Mesenchymal stem cell (in vitro differentiated cells and primary cell): ENCODE measurements at places on chromosomes 1 and 21.
A peak's percentile ranks its signal among the peaks of the same experiment; 100 is the strongest.

DNA sequence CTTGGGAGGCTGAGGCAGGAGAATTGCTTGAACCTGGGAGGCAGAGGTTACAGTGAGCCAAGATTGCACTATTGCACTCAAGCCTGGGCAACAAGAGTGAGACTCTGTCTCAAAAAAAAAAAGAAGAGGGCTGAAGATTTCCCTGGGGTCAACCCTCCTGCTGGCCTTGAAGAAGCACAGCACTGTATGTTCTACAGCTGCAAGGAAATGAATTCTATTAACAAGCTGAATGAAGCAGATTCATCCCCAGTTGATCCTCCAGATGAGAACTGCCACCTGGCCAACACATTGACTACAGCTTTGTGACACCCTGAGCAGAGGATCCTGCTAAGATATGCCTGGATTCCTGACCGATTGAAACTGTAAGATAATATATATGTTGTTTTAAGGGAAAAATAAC lies 129.5 kb downstream of the ADSS2 start:
- DNase-seq = peak; percentile 34

- peak; percentile 66 for DNase-seq
Measured at GRCh38 chr1:148353461-148354283, 129.4 kb downstream of the PPIAL4G start.

- no peak for DNase-seq
Measured at GRCh38 chr1:59063501-59063900, 233.4 kb upstream of the FGGY start.

DNA sequence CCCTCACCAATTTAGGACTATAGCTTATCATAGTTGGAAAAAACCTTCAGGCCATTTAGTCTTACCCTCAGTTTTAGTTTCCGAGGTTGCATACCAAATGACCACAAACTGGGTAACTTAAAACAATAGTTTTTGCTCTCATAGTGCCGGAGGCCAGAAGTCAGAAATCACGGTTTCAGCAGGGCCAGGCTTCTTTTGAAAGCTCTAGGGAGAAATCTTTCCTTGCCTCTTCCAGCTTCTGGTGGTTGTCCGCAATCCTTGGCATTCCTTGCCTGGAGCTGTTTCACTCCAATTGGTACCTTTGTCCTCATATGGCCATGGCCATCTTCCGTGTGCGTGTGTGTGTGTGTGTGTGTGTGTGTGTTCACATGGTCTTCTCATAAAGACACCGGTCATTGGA lies 12.4 kb upstream of the PLXNA2 start:
- DNase-seq = no peak

DNA sequence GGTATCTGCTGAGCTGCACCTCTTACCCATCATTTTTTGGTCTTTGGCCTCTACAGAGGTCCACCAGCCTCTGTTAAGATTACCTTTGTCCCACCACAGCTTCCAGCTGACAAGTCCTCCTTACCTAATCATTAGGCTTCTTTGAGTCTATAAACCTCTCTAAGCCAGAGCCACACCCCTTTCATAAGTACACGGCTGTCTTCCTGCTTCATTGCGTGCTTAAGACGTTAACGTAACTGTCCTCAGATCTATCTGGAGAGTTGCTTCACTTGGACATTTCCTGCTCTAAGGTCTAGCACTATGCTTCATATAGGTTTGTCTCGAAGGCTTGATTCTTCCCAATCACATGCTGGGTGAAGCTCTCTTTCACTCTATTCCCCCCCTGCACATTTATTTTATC lies 71.0 kb upstream of the CACHD1 start:
- DNase-seq = no peak

GRCh38 chr1:228969953-228970800 lies 234.9 kb downstream of the RHOU start:
- DNase-seq = no peak
